ENCODE measurements at places on chromosomes 1 and 21.

DNA sequence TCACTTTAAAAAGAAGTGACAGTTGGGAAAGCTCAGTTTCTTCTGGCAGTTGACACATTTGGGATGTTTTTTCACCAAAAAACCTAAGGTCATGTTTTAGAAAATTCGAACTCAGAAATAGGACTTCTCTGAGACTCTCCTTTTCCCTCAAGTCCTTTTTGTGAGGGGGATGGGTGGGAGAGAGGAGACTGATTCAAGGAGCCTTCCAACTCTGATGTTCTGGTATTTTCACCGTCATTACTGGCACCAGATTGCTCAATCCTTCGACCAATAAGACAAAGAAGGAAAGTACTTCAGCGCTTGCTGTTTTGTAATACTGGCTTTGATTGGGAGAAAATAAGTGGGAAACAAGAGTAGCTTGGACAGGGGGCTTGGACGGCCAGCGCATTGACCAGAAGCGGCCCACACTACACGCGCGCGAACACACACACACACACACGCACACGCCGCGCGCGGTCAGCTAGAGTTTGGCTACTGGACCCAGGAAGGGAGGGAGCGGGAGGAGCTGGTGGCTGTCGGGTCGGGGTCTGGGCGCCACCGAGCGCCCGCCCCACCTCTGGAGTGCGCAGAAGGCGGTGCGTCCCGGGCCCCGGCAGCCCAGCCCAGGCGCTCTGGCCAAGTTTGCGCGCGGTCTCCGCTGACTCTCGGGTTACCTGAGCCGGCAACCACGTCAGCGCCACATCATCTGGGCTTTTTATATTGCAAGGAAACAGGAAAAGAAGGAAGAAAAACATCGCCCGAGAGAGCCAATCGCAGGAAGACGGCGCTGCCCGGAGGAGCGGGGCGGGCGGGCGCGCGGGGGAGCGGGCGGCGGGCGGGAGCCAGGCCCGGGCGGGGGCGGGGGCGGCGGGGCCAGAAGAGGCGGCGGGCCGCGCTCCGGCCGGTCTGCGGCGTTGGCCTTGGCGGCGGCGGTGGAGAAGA, at the start of gene KCNK1:
Gene KCNK1, plus strand, starts transcription at position 855 of the 921 bp plus-strand sequence. Its CDS starts 66 bp downstream, at position 921.
- DNase-seq: peak; percentile 89
- peak within 1 kb of the TSS; percentile 71 for H3K4me3 ChIP-seq
- no peaks in the 10 kb centered on the region for H3K27me3 ChIP-seq
- peak within 1 kb of the TSS; percentile 85 for H3K27ac ChIP-seq
- peaks cover 20% of the 10 kb centered on the region for H3K4me1 ChIP-seq

- H3K4me1 ChIP-seq: no peaks in the 10 kb centered on the region
- H3K36me3 ChIP-seq: no peaks in the 10 kb centered on the region
- no peaks in the 10 kb centered on the region for H3K27me3 ChIP-seq
- H3K4me3 ChIP-seq: no peak overlapping the region
- no peak for DNase-seq
These were observed 266.2 kb downstream of the NTNG1 start for GRCh38 chr1:107407011-107407410.

- peaks cover 11% of the 10 kb centered on the region for H3K4me1 ChIP-seq
- DNase-seq: no peak
- no peaks in the 10 kb centered on the region for H3K27me3 ChIP-seq
- H3K4me3 ChIP-seq: no peak overlapping the region
- H3K27ac ChIP-seq: no peak overlapping the region
- H3K36me3 ChIP-seq: peaks cover 5% of the 10 kb centered on the region
These were observed 19.5 kb upstream of the NCMAP start for GRCh38 chr1:24536391-24536840.

GRCh38 chr1:22665752-22666151, 12.7 kb downstream of the C1QB start:
- H3K27ac ChIP-seq: no peak overlapping the region
- H3K4me3 ChIP-seq: no peak overlapping the region
- H3K36me3 ChIP-seq: no peaks in the 10 kb centered on the region
- H3K4me1 ChIP-seq: no peaks in the 10 kb centered on the region
- DNase-seq: no peak
- no peaks in the 10 kb centered on the region for H3K27me3 ChIP-seq

GRCh38 chr1:178093494-178093950, 382 bp upstream of the RASAL2 start:
- peak overlapping the region; percentile 72 for H3K4me3 ChIP-seq
- H3K4me1 ChIP-seq: peaks cover 19% of the 10 kb centered on the region
- no peaks in the 10 kb centered on the region for H3K27me3 ChIP-seq
- no peaks in the 10 kb centered on the region for H3K36me3 ChIP-seq
- peak overlapping the region; percentile 68 for H3K27ac ChIP-seq

DNA sequence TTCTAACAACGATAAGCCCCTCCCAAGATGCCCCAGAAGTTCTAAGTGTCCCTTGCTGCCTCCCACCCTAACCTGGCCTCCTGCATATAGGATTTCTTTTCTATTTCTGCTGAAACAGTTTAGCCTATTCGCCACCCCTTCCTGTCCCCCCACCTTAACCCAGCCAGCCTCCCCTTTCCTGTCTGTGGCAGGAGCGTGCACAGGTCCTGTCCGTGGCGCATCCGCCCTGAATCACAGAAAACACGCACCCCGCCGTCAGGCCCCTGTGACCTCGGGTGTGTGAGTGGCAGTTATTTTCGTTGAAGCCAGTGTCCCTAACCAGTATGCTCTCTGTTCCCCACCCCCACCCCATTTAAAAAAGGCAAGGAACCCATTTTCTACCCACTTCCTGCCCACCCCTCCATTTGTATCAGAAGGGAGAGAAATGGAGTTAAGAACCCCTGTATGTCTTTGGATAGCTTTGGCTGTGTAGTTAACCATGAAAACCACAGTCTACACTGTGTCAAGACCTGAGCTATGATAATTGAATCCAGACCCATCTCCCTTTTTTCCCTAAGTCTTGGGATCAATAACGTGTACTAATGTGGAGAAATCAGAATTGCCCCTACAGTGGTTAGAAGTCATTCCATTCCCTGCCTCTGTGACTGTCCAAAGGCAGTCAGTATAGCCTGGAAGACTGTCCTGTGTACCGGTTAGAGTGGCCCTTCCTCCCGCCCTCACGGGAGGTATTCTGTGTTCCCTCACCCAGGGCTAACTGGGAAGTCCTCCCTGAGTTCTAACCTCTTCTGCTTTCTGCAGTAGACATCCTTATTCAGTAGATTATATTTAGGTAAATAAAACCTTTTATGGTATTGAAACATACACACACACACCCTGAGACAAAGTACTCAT, 1.8 kb downstream of the PLEKHO1 start:
- H3K27ac ChIP-seq: no peak overlapping the region
- peaks cover 7% of the 10 kb centered on the region for H3K27me3 ChIP-seq
- no peak overlapping the region for H3K4me3 ChIP-seq
- DNase-seq: no peak

- no peak overlapping the region for H3K27ac ChIP-seq
- H3K27me3 ChIP-seq: no peaks in the 10 kb centered on the region
- DNase-seq: no peak
- no peaks in the 10 kb centered on the region for H3K4me1 ChIP-seq
- H3K4me3 ChIP-seq: no peak overlapping the region
These were observed 18.9 kb downstream of the SPATA46 start for GRCh38 chr1:162357681-162358266.

DNA sequence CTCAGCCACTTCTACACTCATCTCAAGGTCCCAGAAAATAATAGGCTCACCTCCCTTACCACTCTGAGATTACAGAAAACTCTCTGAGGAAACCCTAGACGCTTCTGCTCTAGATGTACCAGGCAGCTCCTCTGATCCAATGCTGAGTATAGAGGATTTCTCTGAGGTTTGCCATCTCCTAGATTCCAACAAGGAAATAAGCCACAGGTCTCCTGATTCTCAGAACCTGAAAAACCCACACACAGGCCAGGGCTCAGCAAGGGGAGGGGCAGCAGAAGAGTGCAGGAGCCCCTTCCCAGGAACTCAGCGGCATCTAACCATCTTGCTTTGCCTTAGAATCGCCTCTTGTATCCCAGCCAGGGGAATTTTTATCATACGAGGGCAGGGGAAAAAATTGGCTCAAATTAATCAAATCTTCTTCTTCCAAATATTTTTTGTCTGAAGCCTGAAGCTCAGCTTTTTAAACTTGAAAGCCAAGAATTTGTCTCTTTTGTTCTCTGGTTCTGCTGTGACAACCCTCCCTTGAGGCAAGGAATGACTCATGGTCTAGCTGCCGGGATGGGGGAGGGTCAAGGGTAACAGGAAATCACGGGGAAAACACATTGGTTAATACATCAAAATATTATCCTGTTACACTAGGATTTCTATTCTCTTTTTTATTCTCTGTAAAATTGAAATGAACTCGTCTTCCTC, 30.8 kb downstream of the GORAB start:
- peak overlapping the region; percentile 69 for H3K27ac ChIP-seq
- peak; percentile 44 for DNase-seq
- H3K27me3 ChIP-seq: no peaks in the 10 kb centered on the region
- no peak overlapping the region for H3K4me3 ChIP-seq
- H3K36me3 ChIP-seq: no peaks in the 10 kb centered on the region

GRCh38 chr1:61491497-61491896, 233.4 kb downstream of the TM2D1 start:
- no peaks in the 10 kb centered on the region for H3K27me3 ChIP-seq
- H3K4me3 ChIP-seq: no peak overlapping the region
- H3K27ac ChIP-seq: no peak overlapping the region
- peaks cover 7% of the 10 kb centered on the region for H3K4me1 ChIP-seq
- H3K36me3 ChIP-seq: no peaks in the 10 kb centered on the region
- no peak for DNase-seq

- H3K27me3 ChIP-seq: no peaks in the 10 kb centered on the region
- H3K4me1 ChIP-seq: no peaks in the 10 kb centered on the region
- no peak overlapping the region for H3K4me3 ChIP-seq
- DNase-seq: no peak
These were observed 170.3 kb upstream of the USP24 start for GRCh38 chr1:55385402-55386018.

GRCh38 chr1:237007147-237007881, 3.1 kb upstream of the MT1HL1 start:
- no peak overlapping the region for H3K27ac ChIP-seq
- H3K27me3 ChIP-seq: no peaks in the 10 kb centered on the region
- DNase-seq: no peak
- no peak overlapping the region for H3K4me3 ChIP-seq

DNA sequence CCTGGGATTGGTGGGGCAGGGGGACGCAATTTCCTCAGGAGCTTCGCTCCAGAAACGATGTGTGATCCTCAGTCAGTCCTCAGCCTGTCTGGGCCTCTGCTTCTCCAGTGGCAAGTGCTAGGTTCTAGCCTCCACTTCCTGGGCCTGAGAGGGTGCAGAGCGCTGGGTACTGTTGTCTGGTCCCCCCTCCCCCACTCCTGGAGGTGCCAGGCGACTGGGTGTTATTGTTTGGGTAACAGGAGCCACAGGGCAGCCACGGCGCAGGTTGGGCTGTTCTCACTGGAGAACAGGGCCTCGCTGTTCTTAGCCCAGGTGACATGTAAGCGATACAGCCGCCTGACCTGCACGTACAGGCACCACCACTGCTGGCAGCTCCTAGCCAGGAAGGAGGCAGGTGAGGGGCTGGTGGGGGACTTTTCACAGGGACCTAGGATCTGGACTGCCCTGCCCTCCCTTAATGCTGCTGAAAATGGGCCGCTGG, 2.1 kb downstream of the RPS6KA1 start:
- H3K36me3 ChIP-seq: no peaks in the 10 kb centered on the region
- no peaks in the 10 kb centered on the region for H3K27me3 ChIP-seq
- peaks cover 63% of the 10 kb centered on the region for H3K4me1 ChIP-seq

DNA sequence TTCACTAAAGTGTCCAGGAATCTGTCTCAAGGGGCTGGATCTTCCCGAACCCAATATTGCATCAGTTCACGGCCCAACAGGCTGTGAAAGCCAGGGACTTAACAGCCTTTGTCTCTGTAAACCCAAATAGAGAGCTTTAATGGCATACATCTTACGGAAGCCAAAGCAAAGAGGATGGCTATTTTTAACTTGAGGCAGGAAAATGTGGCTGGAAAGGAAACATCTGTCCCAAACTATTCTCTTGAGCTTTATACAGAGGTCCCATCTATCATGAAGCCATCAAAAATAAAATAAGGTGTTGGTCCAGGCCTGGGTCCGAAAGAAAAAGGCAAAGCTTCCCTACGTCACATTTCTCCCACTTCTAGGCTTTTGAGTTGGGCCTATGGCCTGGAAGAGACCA, 7.7 kb upstream of the CD34 start:
- DNase-seq: no peak
- H3K4me1 ChIP-seq: no peaks in the 10 kb centered on the region
- H3K27ac ChIP-seq: no peak overlapping the region

All from body of pancreas (tissue), 4 donors.